ENCODE measurements at places on chromosomes 1 and 21.
A peak's percentile ranks its signal among the peaks of the same experiment; 100 is the strongest.

GRCh38 chr1:109621379-109622136 is 1.9 kb downstream of the AMPD2 start:
- no peak for DNase-seq

- no peak for DNase-seq
These were observed 53.3 kb upstream of the FGGY start for GRCh38 chr1:59243550-59243949.

DNA sequence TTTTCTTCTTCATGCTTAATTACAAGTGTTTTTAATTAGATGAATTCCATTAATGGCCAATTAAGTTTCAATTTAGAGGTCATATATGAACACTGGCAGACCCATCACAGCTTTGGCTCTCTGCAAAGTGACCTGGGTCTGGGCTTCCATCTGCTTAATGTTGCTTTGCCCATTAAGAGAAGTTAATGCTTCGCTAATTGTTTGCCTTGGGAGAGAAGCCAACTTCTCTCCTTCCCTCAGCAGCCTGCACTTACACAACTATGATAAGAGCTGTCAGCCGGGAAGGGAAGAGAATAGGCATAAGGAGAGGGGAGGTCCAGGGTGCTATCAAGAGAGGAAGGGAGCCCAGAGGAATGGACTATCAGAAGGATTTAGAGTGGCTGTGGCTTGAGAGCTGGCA is 29.0 kb upstream of the CCDC190 start:
- DNase-seq = no peak

- no peak for DNase-seq
These were observed 112.9 kb downstream of the DAB1 start for GRCh38 chr1:57311006-57311405.

DNA sequence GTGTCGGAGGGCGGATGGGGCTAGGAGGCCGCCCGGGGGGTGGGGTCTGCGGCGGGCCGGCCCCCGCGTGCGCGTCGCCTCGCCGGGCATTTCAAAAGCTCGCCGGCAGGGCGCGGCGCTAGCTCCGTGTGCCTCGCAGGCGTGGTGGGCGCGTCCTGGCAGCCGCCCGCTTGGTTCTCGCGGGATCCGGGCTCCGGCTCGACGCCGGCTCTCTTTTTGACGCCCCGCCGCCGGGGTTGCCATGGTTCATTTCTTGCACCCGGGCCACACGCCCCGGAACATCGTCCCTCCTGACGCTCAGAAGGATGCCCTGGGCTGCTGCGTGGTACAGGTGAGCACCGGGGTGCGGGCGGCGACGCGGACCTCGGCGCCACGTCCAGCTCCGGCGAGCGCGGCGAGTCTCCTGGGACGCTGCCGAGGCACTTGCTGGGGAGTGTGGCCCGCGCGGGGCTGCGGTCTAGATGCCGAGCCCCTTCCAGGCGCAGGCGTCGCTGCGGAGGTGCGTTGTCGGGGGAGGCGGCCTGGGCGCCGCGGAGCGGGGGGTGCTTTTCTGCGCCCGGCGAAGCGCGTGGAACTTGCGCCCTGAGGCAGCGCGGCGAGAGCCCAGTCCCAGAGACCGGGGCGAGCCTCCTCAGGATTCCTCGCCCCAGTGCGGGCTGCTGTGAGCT is at the start of gene ZYG11A:
Gene ZYG11A, plus strand, starts transcription at position 118 of the 668 bp plus-strand sequence. Its CDS starts 124 bp downstream, at position 242.
- peak; percentile 15 for DNase-seq

DNA sequence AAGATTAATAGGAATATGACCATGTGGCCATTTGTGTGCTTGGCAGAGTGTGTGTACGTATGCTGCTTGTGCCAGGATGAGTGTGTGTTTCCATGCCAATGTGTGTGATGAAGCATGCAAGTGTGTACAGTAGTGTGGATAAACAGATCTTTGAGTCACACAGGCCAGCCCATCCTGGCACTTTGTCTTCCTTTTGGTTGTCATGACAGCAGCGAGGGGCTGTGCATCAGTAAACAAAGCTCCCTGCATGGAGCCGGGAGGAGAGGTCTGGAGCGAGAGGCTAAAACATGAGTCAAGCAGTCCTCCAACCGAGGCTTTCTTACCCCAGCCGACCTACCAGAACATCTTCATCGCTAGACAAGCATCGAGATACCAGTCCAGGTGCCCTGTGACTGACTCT is 221.2 kb downstream of the CACNA1E start:
- no peak for DNase-seq

GRCh38 chr1:41920658-41921057 is 1.9 kb upstream of the HIVEP3 start:
- no peak for DNase-seq

DNA sequence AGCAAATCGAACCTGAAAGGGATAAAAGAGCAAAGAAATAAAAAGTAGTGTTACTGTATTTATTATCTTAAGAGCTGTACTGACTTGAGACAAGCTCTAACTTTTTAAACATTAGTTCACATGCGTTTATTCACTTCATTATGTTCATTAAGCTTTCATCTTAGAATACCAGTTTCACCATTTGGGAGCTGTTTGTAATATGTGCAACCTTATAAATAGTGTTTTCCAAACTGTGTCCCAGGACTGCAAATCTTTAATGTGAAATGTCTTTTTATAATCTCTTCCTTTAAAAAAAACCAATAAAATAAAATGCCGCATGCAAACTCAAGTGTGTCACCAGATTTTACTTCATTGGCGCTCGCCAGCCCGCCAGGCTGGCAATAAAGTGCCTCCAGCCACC is 28.3 kb downstream of the LGALS8 start:
- no peak for DNase-seq

DNA sequence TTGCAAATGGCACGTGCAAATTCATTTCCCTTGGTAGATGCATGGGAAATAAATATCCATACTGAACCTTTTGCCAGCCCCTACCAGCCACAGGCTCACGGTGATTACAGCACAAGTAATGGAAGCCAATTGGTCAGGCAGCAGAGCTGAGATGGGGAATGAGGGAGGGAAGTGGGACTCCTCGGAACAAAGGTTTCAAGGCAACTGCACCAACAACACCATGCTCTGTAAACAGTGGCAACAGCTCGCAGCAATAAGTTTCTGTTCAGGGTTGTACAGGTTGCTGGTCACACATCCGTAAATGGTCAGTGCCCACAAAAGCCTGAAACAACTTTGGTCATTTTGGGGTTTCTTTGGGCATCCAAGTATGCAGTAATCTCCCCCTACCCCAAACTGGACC is 62.7 kb upstream of the LPGAT1 start:
- no peak for DNase-seq

DNA sequence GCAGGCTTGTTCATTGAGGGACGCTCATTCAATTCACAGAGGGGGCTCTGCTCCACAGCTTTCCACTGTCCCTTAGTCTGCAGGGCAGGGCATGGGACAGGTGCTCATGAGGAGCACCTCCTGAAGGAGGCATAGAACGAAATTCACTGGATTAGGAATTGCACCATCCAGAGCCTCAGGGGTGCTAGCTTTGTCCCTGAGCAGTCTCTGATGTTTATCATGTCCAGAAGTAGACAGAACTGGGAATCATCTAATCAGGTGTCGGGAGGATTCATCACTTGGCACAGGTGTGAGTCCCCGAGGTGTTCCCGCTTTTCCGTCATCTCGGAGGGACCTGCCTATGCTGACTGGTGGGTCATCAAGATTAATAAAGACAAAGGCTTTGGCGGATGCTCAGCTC is 321.4 kb downstream of the AJAP1 start:
- no peak for DNase-seq

DNA sequence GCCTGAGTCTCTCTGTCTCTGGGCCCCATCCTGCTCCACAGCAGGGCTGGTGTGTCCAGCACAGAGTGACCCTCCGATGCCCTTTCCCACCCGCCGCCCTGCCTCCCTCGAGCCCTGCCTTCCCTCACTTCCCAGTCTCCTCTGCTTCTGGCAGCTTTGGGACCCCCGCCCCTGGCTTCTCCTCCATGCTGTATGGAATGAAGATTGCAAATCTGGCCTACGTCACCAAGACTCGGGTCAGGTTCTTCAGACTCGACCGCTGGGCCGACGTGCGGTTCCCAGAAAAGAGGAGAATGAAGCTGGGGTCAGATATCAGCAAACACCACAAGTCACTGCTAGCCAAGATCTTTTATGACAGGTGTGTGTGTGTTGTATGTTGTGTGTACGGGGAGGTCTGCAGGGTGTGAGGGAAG is 14.3 kb downstream of the MOV10 start:
- DNase-seq = no peak

DNA sequence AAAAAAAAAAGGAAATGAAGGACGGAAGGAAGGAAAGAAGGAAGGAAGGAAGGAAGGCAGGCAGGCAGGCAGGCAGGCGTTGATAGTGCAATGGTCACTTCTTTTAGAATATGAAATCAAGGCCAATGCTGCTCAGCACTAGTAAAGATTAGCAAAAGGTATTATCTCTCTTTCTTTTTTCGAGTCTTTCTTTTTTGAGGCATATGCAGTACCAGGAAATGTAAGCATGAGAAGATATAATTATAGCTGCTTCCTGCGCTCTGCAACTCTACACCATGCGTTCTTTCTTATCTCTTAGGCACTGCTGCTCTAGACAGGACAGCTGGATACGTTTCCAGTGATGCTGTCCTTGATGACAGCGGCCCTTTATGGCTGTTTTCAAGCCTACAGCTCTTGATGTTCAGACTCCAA is 1512.5 kb upstream of the B3GALT2 start:
- DNase-seq = no peak

- DNase-seq = no peak
These were observed 36.4 kb downstream of the LYPLAL1 start for GRCh38 chr1:219210067-219210466.

DNA sequence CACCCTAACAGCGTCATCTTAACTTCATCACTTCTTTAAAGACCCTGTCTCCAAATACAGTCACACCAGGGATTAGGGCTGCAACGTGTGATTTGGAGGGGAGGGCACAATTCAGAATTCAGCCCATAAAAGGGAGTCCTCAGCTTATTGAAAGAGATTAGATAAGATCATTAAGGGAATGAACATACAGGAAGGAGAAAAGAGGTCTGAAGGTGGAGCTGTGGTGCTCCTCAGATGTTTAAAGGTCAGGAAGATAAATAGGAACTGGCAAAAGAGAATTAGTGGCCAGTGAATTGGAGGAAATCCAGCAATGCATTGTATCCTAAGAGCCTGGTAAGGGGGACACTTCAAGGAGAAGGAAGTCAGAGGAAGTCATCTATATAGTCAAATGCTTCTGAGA is 113.5 kb downstream of the PROX1 start:
- DNase-seq = no peak

- DNase-seq = no peak
These were observed at the start of gene TRIM63 for GRCh38 chr1:26067432-26067911. Gene TRIM63, minus strand, starts transcription at chr1:26067630. Its CDS starts 136 bp downstream, at chr1:26067494.

DNA sequence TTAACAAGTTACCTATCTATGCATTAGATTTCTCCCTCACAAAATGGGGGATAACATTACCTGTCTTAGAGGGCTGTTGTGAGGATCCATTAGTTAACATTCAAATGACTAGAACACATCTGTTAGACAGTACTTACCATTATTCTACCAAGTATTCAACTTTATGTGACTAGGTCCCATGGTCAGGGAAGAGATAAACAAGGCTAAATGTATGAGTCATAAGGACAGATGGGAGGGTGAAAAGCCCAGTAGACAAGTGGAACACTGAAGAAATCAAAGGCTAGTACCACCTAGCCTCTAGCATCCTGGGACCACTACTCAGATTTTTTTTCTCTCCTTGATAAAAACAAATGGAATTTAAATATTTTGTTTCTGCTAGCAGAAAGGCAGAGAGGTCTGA is 9.0 kb upstream of the VHLL start:
- DNase-seq = no peak

GRCh38 chr1:35173909-35174540 is 18.9 kb downstream of the SFPQ start:
- no peak for DNase-seq

DNA sequence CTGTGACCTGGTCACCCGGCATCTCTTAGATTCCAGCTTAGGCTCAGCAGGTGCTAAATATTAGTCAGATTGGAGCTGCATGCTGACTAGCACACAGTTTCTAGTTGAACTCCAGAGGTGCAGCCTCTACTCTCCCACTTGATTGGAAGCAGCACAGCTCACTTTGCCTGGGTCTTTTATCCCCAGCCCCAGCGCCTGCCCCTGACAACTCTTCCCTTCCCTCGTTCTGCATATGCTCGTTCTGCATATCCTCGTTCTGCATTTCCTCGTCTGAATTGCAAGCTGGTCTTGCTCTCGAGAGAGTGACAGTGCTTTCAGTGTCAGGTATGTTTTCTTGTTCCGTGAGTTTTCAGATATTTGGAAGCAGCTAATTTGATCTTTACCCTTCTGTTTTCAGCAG is 11.7 kb downstream of the COL18A1 start:
- no peak for DNase-seq

DNA sequence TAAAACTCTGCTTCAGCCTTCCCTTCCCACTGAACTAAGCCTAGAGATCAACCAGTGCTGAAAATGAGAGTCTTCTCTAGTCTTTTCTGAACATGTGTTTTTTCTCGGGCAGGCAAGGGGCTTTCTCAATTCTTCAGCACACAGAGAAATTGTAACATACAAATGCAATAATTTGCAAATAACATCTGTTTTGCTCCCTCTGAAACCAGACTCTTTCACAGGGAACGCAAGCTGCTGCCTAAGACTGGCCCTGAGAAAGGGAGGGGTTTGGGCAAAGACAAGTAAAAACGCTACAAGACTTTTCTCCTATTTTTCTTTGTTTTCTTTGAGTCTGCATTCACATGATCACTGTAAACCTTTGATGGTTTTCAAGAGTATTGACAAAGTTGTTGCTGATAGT is 39.6 kb upstream of the VN1R5 start:
- DNase-seq = no peak

DNA sequence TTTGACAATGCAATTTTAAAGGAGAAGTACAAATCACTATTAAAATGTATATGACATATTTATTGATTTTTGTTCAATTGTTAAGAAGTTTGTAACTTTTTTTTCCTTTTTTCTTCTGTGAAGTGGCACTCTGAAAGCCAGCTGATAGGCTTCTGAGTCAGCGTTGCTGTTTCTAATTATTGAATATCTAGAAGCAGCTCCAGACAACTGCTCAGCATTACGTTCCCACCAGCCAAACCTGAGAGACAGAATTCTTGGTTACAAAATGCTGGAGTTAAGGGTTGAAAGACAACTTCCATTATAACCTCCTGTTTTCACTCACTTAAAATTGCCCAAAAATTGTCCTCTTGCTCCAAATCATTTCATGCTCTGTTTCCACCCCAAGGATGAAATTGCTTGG is 31.4 kb upstream of the LMX1A start:
- DNase-seq = no peak

DNA sequence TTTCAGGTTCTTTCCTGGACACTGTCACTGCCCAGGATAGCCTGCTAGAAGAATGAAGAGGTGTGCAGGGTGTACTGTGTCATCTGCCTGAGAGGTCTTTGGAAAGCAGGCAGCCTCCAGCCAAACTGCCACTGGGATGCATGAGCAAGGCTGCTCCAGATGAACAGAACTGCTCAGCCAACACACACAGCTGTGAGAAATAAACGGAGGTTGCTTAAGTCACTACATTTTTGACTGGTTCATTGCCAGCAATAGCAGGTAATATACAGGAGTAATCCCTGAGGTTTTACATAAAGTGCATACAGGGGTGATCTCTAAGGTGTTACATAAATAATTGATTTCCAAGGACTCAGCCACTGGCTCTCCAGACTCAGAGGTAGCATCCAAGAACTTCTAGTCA is 516.9 kb downstream of the BRINP3 start:
- no peak for DNase-seq

All from stimulated activated CD8-positive, alpha-beta memory T cell treated with anti-CD3 and anti-CD28 coated beads, Interleukin-2, amount 100 ng/mL, for 1 hour (primary cell).